ENCODE measurements at places on chromosomes 7 and 10.

DNA sequence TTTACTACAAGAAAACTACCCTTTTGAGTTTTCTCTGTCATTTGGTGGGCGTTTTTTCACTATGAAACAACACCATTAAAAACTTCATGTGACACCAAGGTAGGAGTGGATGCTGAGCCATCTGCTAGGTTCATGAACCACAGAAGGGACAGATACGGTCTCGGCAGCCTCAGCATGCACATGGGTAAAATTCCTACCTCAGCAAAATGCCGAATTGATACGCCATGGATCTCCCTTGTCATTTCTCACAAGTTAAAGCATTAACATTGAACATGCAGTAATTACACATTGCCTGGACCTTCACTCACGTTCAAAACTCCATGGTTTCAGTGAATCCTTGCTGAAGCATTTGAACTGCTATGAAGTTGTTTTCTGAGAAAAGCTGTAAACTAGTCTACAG lies 121.5 kb upstream of the EGR2 start:
- DNase-seq, result no peak

DNA sequence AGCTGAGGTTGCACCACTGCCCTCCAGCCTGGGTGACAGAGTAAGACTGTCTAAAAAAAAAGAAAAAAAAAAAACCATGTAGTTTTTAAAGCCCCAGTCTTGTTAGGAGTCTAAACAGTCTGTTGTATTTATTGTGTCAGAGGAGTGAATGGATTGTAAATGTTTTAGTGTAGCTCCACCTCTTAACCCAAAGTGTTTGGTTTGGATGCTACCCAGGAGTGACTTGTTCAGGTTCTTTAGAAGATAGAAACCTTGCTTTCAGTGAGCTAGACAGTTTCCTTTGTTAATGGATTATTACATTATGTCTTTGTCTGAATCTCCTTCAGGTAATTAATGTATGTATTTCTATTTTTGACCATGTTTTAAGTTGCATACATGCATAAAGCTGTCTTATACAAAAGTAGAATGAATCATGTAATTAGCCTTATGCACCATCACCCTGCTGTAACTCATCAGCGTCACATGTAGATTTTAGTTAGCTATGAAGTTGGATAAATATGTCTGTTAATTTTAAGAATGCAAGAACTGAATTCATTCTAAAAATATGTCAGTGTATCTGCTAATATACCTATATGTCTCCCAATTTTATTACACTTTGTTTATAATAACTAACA lies 97.7 kb downstream of the TAF3 start:
- no peak for DNase-seq

- DNase-seq, result no peak
These were observed 201.3 kb upstream of the CDCA7L start for GRCh38 chr7:22146961-22147512.

DNA sequence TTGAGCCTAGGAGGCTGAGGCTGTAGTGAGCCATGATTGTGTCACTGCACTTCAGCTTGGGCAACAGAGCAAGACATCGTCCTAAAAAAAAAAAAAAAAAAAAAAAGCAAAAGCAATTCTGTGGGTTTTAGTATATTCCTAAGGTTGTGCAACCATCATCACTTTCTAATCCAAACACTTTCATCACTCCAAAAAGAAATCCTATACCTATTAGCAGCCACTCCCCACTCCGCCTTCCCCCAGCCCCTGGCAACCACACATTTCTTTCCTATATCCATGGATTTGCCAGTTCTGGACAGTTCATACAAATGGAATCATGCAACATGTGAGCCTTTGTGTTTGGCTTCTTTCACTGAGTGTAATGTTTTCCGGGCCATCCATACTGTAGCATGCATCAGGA lies 20.4 kb downstream of the ZAN start:
- no peak for DNase-seq

DNA sequence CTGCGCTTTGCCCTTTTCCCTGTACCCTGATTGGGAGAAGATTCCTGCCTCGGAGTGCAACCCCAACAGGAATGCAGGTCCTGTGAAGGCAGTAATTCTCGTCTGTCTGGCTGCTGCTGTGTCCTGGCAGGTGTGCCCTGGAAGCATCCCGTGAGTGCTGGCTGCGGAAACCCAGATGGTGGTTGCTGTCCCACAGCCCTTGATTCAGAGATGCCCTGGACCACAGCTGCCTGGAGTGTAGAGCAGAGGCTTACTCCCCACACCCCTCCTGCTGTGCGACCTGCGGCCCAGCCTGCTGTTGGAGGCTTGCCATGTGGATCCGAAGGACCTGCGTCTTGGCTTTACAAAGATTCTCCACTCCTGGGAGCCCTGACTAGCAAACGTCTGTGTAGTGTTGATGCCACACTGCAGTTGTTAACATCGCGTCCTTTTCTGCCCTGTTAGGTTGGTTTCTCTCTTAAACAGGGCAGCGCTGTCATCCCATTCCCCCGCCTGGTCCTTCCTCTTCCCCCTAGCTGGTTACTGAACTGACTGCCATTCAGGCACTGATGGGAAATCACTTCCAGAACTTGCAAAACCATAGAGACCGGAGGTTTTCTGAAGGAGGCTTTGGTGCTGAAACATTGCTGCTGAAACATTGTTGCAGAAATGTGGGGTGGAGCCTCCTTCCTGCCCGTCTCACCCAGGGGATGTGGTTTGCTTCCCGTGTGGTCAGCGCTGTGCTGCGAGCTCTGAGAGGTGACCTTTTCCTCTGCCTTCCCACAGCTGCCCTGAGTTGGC lies 53.3 kb downstream of the DNAJB6 start:
- DNase-seq, result no peak

DNA sequence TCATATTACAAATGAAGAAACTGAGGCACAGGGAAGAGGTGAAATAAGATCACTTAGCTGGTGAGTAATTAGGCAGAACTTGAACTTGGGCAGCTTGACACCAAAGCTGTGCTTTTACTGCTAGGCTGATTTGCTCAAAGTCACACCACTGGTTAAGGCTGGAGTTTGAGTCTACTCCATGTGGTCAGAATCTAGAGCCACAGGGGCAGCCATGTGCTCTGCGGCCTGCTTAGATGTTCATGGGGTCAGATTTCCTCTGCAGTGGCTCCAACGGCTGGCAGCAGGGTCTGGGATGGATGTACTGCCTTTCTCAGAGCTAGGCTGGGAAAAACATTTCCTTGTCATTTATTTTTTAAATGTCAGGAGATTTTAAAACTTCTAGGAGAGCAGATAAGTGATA lies 417.5 kb downstream of the KCNMA1 start:
- no peak for DNase-seq

DNA sequence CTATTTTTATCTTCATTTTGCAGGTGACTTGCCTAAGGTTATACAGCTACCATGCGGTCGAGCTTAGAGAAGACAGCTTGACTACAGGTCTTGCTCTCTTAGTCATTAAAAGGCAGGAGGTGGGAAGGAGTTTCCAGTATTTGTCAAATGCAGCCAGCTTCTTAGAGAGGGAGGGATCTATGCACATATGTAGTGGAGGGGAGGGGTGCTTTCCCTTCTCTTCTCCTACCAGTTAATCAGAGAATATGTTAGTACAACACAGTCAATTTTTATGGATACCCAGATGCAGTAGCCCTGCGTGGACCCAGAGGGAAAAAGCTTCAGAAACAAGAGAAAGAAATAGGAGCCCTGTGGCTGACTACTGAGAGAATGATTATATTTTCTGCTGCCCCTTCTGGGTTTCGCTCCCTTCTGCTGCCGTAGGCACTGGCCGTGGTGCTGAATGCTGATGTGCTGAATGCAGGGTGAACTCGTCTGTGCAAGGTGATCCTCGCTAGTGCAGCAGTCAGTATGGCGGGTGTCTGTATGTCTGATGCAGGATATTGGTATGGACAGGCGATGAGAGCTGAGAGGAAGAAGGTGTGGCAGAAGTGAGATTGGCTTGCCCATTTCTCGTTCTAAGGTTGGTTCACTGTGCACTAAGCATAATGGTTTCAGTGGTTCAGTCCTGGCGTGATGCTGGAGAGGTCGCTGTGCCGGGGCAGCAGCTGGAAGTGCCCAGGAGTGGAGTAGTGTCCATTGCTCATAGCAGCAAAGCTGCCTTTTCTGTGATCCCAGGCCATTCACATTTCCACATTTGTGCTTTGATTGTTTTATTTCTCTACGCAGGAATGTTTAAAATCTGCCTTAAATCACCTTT lies 189.2 kb upstream of the PODXL start:
- no peak for DNase-seq

DNA sequence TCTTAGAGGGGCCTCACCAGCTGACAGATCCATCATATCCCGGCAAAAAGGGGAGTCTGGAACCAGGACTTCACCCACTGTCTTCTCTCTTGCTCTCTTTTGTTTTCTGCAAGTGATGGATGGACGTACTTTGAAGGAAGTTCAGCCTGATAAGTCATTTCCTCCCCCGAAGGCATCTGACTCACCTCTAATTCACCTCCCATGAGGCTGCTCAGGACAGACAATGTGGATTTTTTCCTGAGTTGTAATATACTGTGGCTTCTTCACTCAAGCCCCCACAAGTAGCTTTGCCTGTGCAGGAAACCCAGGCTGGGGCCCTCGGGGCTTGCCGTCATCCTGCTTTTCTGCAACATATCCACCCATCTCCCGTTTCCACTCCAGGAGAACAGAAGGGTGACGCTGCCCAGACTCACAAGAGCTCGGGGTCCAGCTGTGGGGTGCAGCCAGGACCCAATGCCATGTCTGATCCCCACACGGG lies 70.4 kb downstream of the ASB13 start:
- no peak for DNase-seq

GRCh38 chr7:144028547-144028946 lies 20.2 kb upstream of the OR2A5 start:
- no peak for DNase-seq

DNA sequence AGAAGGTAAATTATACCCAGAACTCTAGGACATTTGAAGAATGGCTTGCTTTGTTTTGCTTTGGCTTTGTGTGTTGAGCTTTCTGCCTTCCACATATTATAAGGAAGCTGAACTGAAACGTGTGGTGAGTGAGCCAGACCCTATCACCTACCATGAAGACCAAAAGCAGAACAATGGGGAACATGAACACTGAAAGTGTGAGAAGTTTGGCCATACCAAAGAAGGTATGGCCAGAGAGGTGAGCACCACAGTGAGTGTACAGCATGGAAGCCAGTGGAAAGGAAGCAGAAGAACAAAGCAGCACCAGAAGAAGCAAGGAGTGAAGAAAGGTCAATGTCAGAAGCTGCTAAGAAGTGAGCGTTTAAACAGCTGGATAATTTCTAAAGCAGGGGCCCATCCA lies 59.7 kb upstream of the CCDC71L start:
- DNase-seq, result no peak
